ENCODE measurements at places on chromosomes 5 and 9.

- no peak for DNase-seq
Measured at GRCh38 chr5:95220381-95220780, 64.5 kb downstream of the MCTP1 start.

- DNase-seq: no peak
Measured at GRCh38 chr5:40677456-40677855, 2.3 kb upstream of the PTGER4 start.

- peak; percentile 11 for DNase-seq
Measured at GRCh38 chr5:16585041-16585667, 31.6 kb downstream of the RETREG1 start.

GRCh38 chr9:137247135-137247915 lies 3.8 kb upstream of the STPG3 start:
- DNase-seq: no peak

- DNase-seq: no peak
Measured at GRCh38 chr5:40446910-40447309, 232.8 kb upstream of the PTGER4 start.

GRCh38 chr9:98627296-98627695 lies 81.4 kb downstream of the GABBR2 start:
- DNase-seq: no peak

DNA sequence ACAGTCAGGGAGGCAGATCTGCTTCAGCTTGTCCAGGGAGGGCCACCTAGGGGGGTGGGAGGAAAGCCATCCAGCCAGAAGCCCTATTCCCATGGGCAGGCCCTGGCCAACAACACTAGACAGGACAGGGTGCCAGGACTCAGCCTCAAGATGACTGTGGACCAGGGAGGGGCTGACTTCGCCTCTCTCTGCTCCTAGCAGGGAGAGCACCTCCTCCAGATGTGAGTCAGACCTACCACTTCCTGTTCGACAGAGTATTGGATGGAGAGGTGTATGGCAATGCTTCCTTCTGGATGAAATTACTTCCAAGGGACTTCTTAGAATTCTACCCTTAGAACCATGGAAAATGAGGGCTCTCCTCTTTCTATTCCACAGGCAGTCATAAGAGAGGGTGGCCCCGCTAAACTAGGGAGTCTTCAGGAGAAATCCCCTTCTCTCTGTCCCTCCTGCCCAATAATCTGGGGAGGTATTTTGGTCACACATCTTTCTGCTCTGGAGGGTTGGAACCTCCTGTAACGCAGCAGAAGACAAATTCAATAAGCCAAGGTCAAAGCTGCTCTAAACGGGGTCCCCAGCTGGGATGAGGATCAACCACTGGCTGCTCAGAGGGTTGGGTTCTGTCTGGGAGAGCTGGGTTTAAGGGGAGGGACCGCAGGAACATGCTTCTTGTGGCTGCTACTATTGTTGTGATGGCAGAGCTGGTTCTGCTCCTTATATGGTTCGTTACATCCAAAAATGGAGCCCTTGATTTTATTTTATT lies 23.2 kb upstream of the RCL1 start:
- no peak for DNase-seq

DNA sequence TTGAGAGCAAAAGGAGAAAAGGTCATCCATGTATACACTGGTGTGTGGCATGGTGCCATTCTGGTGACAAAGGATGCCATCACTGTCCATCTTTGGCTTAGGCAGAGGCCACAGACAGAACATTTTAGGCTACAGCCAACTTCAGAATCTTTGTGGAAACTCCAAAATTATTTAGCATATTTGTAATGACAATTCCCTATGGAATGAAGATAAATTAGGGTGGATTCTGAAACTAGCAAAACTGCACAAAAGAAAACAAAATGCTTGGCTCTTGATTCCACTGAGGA lies 92.5 kb downstream of the FBXW11 start:
- no peak for DNase-seq

DNA sequence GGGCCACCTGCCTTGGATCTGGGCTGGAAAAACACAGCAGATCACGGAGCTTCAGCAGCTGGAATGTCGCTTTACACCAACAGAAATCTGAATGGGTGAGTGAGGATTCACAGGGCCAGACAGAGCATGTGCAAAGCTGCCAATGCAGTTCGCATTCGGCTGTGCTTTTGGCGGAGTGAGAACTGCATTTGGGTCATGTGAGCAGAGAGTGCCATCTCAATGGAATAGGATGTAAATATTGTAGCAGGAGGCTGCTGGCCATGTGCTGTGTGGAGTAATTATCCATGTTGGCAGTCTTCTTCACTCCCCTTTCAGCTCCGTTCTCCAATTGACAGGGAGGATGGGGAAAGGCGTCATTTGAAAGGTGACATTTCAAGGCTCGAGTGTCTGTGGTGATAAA lies at the start of gene ANKRD55:
Gene ANKRD55 (minus strand): TSS at position 101 of the 400 bp plus-strand sequence. CDS start 417 bp downstream, outside the sequence.
- DNase-seq: no peak

- no peak for DNase-seq
Measured at GRCh38 chr5:148861696-148862095, 35.3 kb downstream of the ADRB2 start.

DNA sequence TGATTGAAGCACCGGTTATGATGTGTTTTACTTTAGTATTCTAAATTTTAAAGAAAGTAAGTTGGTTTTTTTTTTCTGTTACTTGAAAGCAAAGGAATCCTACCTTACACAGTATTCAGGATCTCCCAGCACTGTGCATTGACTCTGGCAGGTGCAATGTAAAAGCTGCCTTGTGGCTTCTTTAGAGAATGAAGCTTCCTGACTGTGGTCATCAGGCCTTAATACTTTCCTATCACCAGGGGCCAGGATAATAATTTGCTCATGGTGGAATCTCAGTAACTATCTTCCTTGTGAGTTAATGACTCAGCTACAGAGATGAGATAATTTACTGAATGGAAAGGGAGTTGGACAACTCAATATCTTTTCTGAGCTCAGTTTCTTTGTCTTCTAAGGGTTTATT lies 435.5 kb upstream of the ZNF608 start:
- DNase-seq: no peak

GRCh38 chr9:135570456-135570855 lies 8.9 kb downstream of the PAEP start:
- no peak for DNase-seq

DNA sequence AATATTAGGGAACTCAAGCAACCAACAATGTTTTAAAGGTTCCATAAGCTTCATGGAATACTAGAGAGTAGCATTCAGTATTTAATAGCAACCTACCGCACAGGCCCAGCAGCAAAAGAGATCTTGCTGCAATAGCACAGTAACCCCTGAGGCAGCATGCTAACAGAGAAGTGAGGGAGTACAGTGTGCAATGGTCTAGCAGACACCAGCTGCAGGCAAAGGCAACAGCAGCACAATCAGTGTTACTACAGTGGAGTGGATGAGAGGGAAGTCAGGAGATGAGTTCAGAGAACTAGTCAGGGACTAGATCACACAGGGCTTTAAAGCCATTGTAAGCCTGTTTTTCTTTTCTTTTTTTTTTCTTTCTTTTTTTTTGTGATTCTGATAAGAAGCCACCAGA lies 2.8 kb downstream of the TICAM2 start:
- DNase-seq: peak; percentile 24

- no peak for DNase-seq
Measured at GRCh38 chr9:88388886-88389605, 802 bp downstream of the SPIN1 start.

- DNase-seq: no peak
Measured at GRCh38 chr9:94599102-94599501, 5.5 kb upstream of the FBP2 start.

DNA sequence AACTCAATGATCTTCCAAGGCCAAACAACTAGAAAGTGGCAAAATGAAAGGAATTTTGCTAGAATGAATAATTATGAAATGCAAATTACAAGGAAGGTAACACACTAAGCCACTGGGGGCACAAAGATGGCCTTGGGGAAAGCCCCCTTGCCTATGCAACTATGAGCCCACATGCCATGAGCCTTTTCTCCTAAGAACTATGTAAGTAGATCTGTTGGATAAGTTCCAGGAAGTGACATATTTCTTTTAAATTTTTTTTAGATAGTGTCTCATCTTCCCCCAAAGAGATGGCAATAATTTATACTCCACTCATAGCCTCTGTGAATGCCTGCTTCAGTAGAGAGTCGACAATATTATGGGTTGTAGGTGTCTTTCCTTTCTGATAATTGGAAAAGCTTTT lies 257.8 kb downstream of the AUH start:
- no peak for DNase-seq

DNA sequence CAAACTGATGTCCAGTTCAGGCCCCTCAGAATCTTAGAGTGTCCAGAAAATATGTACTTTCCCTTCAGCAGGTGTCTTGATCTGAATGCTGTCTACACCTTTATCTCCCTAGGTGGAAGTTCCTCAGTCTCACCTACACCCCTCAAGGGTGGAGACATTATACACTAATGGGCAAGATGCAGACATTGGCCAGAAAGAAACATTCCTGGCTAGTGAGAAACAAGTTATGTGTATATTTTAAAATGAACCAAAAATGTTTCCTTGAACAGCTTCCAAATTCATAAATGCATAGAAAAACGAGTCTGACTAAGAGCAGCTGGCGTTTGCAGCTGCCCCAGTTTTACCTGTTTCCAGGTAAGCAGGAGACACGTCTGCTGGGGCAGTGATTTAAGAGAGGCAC lies 140.5 kb upstream of the IRX4 start:
- DNase-seq: no peak

DNA sequence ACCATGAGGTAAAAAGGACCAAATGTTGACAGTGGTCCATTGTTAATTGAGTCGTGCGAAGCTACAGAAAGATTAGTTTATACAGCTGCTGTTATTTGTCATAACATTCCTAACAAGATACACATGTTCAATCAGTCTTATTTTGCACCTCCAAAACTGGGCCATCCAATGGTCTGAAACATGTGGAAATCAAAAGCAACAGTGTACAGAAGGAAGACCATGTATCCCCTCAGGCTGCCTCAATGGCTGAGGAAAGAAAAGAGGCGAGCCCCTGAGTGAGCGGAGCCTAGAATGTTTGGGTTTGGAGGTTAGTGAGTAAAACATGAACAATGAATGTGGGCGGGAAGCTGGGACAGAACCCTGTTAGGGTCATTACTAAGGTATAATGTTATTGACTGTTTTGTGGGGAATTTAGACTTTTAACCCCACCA lies 35.6 kb downstream of the NFIB start:
- DNase-seq: no peak

DNA sequence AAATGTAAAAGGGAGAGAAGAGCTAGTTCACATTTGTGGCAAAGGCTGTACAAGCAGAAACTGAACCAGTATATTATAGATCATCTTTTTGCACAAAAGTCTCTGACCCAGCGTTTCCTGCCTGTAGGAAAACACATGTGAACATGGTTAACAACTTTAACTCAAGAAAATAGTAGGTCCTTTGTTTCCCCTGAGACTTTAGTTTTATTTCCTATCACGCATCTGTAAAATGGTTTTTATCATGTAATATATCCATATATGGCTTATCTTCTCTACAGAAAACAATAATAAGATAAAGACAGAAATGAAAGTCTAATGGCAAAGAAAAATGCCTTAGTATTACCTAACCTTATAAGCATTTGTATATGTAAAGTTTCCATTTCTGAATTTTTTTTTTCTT lies 2.7 kb downstream of the KIF3A start:
- DNase-seq: no peak

DNA sequence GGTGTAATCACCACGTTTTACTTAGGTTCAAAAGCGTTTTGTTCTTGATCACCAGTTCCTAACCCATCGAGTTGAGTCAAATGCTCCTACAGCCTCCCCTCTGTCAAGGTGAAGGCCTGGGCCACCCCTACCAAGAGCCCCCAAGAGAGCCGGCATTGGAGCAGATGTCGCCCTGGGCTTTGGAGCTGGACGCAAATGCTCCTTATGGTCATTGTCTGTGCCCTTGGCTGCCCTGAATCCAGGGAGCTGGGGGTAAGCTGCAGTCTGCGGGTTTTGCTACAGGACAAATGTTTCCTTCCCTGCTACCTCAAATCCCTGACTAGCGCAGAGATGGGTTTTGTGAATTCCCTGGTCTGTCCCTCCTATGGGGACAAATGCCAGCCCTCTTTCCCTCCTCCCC lies 4.9 kb downstream of the RNF183 start:
- DNase-seq: no peak
